Hematopoietic multipotent progenitor cell treated with erythropoietin and hydrocortisone succinate and interleukin-3 and kit ligand, for 6 days (in vitro differentiated cells): ENCODE measurements at places on chromosomes 16 and 17.
A peak's percentile ranks its signal among the peaks of the same experiment; 100 is the strongest.

DNA sequence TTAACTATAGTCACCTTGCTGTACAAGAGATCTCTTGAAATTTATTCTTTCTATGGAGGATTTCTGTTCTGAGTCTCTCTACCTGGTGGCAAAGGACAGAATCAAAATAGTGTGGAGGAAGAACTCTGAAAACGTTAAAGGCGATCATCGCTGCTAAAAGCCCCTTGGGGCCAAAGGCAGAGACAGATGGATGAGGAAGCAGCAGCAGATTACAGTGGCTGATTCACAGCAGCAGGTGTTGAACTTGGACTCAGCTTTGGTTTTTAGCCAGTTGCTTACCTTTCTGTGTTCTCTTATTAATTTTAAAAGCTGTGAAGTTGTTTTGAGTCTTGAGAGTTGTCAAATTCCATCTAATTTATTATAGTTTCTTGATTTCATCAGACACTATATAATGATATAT lies 956.1 kb upstream of the GOT2 start:
- no peak for DNase-seq

DNA sequence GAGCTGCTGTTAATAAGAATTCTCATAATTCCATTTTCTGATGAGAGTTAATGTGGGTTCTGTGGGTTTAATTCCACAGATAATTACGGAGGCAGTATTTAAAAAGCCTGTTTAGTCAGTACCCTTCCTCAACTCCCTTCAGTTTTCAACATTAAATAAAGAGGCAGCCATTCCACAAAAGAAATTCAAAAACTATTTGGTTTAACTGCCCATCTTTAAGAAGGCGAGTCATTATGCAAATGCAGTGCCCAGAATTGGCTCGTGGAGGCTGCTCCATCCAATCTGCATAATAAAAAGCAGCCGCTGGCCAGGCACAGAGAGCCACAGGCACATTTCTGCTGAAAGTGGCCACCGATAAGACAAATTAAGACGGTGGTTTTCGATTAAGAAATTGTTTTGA lies 194.4 kb upstream of the TOX3 start:
- DNase-seq: no peak

GRCh38 chr17:1509290-1509881 lies 7.0 kb downstream of the INPP5K start:
- no peak for DNase-seq

DNA sequence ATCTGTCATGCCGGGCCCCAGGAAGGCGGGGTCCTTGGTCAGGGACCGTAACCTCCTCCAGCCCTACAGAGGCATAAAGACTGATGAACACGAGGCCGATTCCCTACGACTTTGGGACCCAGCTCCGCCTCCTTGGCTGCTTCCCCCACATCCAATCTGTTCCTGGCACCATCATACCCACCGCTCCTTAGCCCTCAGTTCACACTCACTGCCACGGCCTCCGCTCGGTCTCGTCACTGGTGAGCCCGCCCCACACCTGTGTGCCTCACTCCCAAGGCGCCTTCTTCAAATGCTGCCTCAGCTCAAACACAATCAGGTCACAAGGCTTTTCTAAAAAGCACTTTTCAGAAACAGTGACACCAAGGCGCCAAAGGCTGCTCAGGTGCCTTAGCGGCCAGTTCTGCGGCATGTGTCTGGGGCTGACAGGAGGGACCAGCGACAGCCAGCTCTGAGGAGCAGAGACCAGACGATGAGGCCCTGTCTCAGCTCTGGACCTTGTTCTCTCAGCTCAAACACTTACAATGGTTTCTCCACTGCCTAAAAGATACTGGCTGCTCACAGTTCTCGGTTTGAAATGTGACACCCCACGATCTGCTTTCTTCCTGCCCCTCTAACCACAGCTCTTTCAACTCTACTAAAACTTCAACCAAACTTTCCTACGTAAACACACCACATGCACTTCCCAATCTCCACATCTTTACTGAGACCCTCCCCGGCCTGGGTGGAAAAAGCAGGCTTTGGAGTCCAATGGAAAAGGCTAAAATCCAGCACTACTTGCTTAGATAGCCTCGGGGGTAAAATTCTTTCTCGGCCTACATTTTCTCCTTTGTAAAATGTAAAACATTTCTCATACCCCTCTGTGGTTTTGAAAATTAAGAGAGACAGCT lies 33.2 kb downstream of the CYB5D2 start:
- DNase-seq: no peak

GRCh38 chr16:57016301-57016700 lies 26.9 kb downstream of the NLRC5 start:
- no peak for DNase-seq

DNA sequence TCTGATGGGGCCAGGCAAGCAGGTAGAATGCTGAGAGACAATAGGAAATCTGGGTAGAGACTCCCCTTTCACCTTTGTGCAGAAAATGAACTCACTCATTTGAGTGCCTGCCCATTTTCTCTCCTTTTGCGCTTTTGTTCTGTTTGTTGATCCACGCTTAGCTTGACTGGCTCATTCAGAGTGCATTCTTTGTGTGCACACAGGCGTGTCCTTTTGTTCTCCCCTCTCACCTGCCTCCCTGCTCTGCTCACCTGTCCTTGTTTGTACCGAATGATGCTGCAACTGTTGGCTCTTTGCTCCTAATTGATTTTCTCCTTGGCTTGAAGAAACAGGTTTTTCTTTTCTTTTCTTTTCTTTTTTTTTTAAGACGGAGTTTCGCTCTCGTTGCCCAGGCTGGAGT lies 15.8 kb downstream of the PGS1 start:
- no peak for DNase-seq

DNA sequence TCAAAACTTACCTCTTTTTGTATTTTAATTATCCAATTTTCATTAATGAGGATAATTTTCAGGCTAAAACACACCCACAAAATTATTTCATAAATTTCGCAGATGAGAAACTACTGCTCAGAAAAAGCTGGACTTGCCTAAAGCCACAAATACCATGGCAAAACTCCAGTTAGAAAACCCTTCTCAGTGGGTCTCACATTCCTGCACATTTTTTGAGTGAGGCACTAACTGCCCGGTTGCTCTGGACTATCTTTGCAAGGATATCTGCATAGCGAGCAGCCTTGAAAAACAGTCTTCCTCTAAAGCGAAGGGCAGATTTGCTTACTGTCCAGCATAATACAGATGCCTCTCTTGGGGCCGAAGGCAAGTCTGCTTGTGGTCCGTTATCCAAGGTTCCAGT lies 9.8 kb downstream of the MPHOSPH6 start:
- DNase-seq: no peak

- DNase-seq: peak; percentile 95
Measured at GRCh38 chr17:5281814-5282641, at the start of gene RABEP1. RABEP1 (plus strand) TSS chr17:5282284; CDS start chr17:5282487, 203 bp downstream.

DNA sequence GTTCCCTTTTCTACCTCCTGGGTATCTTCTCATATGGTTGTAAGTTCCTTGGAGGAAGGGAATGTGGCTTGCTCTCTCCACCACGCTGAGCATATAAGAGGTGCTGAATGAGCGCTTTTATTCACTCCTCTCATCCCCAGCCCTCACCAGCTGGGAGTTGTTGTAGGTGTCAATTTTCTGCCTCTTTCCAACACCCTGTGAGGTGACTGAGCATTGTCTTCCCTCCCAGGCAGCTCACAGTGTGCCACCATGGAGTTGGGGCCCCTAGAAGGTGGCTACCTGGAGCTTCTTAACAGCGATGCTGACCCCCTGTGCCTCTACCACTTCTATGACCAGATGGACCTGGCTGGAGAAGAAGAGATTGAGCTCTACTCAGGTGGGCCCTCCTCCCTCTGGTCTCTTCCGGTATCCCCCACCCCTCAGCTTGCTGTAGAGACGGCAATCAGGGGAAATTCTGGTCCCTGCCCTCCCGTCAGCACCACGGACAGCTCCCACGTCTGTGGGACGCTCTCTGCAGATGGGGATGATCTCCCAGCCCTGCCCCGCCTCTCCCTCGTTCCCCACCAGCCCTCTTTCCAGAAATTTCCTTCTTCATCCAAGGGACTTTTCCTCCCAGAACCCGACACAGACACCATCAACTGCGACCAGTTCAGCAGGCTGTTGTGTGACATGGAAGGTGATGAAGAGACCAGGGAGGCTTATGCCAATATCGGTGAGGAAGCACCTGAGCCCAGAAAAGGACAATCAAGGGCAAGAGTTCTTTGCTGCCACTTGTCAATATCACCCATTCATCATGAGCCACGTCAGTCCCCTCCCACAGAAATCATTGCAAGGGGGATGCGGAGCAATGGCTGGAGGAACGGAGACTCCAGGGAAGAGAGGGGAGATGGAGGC lies 18.3 kb downstream of the CIITA start:
- DNase-seq: peak; percentile 74

DNA sequence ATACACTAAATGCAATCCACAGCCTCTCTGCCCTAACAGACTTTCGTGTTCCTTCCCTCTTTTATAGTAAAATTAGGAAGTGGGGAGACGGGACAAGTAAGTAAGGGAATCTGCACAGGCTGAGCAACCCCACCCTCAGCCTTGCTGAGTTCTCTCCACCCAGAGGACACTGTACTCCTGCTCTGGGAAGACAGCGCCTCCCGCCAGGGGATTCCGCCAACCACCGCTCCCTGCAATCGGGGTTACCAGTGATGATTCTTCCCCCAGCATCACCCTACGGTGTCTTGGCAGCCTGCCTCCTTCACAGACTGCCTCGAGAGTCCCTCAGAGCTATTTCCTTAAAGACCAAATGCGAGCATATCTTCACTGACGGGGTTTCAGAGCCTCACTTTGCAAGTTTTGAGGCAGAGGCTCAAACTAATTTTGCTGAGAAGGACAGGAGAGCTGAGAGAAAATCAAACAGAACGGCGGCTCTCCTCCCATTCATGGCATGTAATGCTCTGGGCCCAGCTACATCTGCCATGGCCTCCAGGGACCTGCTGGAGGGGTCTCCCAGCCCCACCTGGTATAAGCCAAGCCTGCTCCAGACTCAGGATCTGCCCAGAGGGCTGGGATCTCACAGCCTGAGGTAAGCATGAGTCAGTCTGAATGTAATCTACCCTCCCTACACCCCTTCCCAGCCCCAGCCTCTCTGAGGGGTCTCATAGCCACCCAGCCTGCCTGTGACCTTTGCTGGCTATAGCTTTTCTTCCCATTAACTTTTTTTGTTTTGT lies 22.7 kb upstream of the ASGR2 start:
- no peak for DNase-seq
